Lower lobe of right lung (tissue), 2 donors: ENCODE measurements at places on chromosomes 6 and 20.

DNA sequence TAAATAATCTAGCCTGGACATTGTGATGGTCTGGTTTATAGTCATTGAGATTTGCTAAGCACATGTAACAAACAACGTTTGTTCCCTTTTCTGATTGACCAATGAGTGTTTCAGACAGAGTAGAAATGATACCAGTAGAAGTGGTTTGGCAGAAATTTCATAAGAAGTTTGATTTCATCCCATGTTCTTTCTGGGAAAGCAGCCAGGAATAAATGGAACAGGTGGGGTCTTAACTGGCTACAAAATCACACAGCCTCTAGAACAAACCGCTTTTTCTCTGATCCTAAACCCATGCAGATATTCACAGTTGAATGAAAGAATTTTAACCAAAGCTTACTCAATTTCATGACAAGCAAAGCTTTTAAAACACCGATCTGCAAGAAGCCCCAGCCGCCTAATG, 227.5 kb downstream of the UST start:
- DNase-seq: no peak

- no peak for DNase-seq
Measured at GRCh38 chr6:111757342-111757741, 115.9 kb downstream of the FYN start.

- DNase-seq: no peak
Measured at GRCh38 chr6:160051390-160051789, 70.2 kb upstream of the SLC22A1 start.

GRCh38 chr20:37758332-37758731, 64.5 kb downstream of the CTNNBL1 start:
- no peak for DNase-seq
